ENCODE measurements at places on chromosomes 12 and 14.
A peak's percentile ranks its signal among the peaks of the same experiment; 100 is the strongest.

GRCh38 chr14:61472801-61473376 is 151.5 kb downstream of the PRKCH start:
- DNase-seq = peak; percentile 69

DNA sequence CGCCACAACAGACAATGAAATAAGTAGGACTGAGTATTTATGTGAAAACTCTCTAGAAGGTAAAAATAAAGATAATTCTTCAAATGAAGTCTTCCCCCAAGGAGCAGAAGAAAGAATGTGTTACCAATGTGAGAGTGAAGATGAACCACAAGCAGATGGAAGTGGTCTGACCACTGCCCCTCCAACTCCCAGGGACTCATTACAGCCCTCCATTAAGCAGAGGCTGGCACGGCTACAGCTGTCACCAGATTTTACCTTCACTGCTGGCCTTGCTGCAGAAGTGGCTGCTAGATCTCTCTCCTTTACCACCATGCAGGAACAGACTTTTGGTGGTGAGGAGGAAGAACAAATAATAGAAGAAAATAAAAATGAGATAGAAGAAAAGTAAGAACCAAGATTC is 82.7 kb downstream of the VEZT start:
- no peak for DNase-seq

DNA sequence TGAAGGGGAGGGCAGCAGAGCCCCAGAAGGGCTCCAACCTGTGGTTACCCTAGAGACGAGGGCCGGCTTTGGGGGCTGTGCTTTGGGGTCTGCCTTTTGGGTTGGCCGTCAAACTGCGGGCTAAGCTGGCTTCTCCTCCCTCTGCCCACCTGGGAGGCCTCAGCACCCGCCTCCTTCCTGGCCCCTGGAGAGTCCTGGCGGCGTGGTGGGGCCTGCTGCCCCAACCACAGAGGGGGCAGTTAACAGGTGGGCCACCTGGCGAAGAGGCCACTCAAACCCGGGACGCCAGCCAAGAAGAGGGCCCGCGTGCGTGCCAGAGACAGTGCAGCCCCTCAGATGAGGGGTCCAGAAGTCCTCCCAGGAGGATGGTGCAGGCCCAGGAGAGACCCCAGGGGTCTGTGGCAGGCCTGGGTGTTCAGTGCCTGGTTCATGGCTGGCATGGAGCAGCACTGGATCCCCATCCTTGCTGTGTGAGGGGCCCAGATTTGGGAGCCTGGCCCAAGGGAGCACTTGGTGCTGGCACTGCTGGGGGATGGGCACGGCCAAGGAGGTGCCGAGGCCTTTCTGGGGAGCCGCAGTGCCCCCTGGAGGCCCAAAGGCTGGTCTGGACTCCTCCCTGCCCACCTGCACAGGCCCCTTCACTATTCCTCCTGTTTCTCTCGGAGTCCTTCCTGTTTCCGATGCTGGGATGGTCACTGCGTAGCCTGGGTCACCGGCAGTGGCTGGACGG is 48.8 kb downstream of the LRCOL1 start:
- no peak for DNase-seq

GRCh38 chr12:3135522-3136461 is 58.6 kb downstream of the TSPAN9 start:
- peak; percentile 53 for DNase-seq

- no peak for DNase-seq
These were observed 292.1 kb downstream of the GLT1D1 start for GRCh38 chr12:129145381-129145780.

- DNase-seq = no peak
These were observed 1504.8 kb upstream of the TMEM132C start for GRCh38 chr12:126762150-126762549.

DNA sequence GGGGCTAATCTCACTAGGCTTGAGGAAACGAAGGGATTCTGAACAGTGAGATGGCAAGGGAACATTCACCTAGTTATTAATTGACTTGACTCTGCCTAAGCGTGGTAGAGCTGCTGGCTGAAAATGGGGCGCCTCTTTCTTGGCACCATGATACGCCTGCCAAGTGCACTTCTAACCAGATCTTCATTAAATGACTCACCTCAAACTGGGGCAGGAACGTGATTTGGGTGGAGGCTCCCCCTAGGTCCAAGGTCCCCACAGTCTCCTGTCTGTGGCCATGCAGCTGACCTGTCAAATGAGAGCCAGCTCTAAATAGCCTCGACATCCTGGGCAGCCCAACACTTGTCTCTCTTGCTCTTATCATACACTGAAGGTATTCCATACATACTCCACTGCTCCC is 26.0 kb downstream of the COQ6 start:
- no peak for DNase-seq

DNA sequence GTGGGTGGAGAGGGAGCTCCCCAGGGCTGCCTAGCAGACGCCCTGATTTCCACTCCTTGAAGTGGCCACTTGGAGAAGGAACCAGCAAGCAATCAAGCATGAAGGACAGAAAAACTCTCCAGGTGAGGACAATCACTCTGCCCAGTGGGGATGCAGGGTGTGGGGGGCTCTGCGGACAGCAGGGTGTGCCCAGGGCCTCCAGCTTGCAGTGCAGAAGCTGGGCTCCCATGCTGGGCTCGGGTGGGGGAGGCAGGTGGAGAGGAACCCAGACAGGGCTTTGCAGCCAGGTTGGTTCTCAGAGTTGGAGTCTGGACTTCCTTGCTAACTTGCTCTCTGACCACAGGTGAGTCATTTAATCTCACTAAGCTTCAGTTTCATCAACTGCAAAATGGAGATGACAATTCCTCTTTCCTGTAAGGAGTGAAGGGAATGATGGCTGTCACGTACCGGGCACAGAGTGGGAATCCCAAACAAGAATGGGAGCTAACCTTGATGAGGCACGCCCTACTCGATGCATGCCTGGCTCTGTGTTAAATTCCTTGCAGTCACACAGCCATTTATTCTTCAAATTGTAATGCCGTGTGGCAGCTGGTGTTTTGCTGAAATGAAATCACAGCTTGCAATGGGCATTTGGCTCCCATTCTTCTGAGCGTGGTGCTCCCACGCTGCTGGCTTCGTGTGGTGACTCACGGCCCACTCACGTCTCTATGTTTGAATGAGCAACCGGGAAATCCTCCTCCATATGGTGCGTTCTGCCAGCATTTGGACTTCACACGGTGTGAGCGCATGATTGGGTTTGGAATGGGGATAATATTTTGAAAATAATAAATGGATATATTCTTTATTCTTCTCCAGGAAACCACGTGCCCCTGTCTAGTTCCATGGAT is 75.2 kb downstream of the PRIMA1 start:
- DNase-seq = no peak

DNA sequence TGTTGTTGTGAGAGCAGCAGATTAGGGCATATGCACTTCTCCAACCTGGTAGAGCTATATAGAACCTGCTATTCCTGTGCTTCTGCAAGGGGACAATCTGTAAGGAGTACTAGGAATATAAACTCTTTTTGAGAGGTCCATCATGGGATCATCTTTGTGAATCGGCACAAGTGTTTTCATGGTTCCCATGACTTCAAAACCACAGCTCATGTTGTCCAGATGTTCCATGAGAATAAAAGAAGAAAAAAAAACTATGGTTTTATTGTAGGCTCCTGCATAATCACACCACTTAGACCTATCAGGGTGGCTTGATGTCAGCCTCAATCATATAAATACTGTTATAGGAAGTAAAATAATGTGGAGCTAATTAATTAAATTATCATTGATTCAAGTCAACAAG is 311.4 kb upstream of the ATP2B1 start:
- DNase-seq = no peak

- DNase-seq = no peak
These were observed 306.6 kb upstream of the FKBP4 start for GRCh38 chr12:2488131-2488530.

- no peak for DNase-seq
These were observed 141.5 kb upstream of the ARID2 start for GRCh38 chr12:45587877-45588533.

DNA sequence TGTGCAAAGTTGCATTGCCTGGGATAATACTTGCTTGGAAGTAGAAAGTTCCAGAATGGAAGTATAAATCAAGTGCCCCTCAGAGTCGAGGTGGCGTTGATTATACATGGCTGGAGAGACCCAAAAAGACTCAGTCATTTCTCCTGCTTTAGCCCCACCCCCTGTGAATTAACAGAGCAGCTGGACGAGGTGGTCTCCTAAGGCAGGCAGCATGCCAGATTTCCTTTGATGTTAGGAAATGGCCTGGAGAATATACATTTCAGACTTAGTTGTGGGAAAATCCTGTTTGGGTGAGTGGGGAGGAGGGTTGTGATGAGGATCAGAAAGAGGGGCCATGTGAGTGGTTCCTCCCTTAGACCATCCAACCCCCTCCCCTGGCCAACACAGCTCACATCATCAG is 406.1 kb upstream of the TMPO start:
- DNase-seq = no peak

GRCh38 chr12:90729736-90730135 is 225.2 kb downstream of the CCER1 start:
- no peak for DNase-seq

GRCh38 chr12:89524541-89525304 is at the start of gene GALNT4:
TSS of gene GALNT4 (minus strand) at chr12:89524796. CDS start at chr12:89524549, 247 bp downstream.
- DNase-seq = peak; percentile 83

DNA sequence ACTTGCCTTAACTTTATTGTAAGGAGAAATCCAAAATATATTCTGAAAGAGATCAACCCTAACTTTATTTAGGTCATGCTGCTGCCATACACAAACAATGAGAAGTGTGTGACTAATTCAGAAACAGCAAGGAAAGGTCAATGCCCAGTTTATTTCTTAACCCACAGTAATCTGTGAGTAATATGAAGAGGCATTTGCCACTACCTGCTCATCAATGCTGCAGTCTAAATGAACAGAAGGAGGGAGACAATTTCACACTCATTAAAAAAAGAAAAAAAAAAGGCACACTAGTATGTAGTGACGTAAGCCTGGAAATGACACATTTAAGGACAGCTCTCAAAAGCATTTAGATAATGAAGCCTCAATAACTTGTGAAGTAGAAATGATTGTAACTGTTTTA is 90.5 kb upstream of the FOXN3 start:
- DNase-seq = peak; percentile 47

DNA sequence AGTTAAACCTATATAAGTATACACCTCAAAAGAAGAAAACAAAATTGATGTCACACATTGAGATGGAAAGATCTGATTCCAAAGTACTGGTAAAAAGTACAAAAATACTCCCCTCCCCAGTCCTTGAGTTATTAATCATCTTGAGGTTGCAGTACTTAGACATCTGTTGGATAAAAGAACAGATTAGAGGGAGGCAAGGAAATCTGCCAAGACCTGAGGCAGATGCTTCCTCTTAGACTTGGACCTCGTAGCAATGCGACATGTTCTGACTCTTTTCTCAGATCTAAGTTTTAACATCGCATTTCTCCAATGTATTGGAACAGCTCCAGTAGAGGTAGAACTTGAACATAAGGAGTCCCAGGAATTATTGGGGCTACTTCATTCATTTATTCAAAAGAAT is 187.9 kb upstream of the GRIN2B start:
- DNase-seq = no peak

- no peak for DNase-seq
These were observed 286.3 kb downstream of the RPAP3 start for GRCh38 chr12:47419497-47419896.

- no peak for DNase-seq
These were observed 45.6 kb downstream of the EVL start for GRCh38 chr14:100110816-100111215.

DNA sequence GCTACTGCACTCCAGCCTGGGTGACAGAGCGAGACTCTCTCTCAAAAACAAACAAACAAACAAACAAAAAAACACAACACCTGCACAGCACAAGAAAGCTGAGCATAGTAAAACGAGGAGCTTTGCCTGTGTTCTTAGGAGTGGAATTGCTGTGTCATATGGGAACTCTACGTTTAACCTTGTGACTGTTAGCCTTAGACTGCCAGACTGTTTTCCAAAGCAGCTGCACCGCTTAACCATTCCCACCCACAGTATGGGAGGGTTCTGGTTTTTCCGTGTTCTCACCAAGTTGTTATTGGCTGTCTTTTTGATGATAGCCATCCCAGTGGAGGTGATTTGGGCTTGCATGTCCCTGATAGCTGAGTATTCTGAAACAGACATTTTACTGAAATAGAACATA is 9.2 kb downstream of the WNT5B start:
- no peak for DNase-seq

DNA sequence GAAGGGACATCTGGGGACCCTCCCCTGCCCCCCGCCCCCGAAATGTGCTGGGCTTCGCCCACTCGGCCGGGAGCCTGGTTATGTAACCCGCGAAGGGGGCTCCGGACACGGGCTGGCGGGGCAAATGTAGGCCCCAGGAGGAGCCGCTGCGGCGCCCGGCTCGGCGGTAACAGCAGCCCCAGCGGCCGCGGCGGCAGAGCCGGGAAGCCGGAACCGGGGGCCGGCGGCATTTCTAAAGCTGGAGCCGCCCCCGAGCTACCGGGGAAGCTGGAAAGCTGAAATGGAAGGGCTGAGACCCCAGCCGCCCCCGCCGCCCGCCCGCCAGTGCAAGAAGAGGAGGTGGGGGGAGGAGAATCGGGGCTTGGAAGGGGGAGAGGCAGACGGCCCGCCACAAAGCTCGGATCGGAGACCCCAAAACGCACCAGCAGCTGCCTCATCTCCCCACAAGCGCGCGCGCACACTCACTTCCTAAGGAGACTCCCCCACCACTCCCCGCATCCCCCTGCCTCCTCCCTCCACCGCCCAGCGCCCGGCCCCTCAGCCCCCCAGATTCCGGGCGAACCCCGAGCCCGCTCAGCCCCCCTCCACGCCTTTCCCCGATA is 1.5 kb downstream of the KDM2B start:
- DNase-seq = peak; percentile 26

DNA sequence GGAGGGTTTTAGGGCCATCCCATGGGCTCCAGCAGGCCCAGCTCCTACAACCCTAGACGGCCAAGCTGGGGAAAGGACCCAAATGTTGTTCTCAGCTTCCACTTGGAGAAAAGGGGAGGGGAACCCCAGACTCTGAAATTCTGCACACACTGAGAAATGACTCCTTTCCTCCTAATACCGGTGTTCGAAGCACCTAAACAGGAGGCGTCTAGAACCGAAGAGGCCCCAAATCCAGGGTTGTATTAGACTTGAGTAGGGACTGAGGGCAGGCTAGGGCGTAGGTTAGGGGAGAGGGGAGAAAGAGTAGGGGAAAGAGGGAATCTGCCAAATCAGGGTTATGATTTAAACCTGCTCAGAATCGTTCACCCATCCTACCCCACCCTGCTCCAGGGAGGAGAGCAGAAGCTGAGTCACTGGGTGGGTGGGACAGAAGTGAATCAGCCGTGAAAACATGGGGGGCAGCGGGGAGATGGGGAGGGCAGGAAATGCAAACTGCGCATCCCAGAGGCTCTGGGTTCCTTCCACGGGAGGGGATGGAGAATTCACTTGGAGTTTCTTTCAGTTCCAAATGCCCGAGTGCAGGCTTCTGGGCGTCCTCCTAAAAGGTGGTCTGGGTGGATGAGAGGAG is 1.0 kb downstream of the IGFBP6 start:
- peak; percentile 23 for DNase-seq

DNA sequence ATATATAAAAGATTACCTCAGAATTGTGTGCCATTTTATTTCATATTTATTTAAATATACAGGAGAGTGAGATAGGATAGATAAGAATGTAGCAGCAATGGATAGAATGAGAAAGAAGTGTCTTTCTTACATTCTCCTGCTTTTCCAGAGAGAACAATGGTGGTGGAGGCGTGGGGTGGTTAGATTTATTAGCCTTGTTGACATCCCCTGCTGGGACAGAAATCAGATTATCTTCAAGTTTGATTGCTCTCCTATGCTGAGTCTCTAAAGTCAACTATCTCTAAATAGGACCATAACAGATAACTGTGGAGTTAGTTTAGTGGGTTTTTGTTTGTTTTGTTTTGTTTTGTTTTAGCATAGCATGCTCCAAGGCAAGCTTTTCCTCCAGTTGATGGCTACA is 397.6 kb downstream of the LRFN5 start:
- no peak for DNase-seq

- DNase-seq = no peak
These were observed 68.6 kb downstream of the NUAK1 start for GRCh38 chr12:106070147-106070546.

Data from CD4-positive, alpha-beta T cell treated with Interleukin-2 at 100 ng/mL for 4 hours (primary cell).